ENCODE measurements at places on chromosomes 2 and 18.

DNA sequence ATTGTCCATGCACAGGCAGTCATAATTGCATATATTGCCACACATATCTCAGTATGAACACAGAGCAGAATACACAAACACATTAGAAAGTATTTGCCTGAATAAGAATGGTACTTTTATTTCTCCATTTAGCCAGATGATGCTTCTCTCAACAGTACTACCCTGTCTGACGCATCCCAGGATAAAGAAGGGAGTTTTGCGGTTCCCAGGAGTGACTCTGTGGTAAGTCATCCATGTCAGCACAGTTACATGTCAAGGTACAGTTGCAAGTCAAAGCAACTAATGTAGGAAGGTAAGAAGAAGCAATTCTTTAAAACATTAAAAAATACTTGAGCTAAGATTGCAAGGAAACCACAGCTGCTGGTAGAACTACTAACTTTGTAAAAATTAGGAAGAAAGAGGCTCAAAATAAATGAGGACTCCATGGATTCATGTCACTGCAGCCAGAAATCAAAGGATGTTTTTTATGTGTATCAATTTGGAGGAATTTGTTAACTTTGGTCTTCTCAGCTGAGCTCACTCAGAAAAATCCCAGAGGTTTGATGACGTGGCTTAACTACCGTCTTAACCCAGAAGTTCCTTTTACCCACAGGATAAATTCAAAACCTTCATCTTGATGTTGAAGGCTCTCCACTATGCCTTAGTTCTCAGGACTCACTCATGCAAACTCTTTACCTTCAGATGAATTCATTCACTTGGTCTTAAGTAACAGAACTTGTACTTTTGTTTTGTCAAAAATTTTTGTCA lies 130.3 kb downstream of the ARHGAP28 start:
- no peak for DNase-seq

DNA sequence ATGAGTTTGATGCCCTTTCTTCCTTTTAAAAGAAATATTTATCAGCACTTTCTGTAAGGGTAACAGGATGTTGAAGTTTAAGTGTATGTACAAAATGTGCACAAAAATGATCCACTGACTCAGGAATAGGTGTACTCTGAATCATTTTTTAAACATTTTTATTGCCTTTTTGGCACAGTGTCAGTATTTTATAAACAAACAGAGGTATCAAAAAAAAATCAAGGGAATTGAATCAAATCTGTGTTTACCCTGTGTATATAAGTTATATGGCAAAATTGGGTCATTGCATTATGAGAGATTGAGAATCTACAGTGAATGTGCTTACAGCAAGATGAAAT lies 513.9 kb upstream of the NETO1 start:
- no peak for DNase-seq

GRCh38 chr2:55958756-55959155 lies 35.2 kb upstream of the EFEMP1 start:
- no peak for DNase-seq

DNA sequence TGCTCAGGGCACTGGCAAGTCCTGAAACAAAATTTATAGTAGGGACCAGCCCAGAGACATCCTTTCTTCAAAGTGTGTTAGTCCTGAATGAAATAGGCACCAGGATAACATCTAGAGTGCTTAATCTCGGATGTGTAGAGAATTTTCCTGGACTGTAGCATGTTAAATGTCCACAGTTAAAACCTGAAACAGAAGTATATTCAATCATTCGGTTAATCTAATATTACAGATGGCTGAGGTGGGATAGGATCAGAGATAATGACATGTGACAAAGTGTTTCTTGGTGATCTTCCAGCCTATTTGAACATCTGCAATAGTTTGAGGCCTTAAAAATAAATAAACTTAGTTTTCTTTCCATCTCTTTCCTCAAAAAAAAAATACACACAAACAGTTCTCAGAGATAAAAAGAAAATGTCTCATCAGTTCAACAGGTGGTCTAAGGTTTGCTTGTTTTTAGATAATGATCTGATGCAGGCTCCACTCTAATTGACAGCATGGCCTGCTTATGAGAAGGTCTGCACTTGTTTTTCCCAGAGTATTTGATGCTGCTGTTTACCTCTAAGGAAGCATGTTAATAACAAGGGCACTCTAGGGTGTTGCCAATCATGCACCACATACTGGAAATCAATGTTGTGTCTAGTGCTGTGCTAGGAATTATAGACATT lies 25.9 kb downstream of the CNTNAP5 start:
- no peak for DNase-seq

GRCh38 chr2:101803945-101804696 lies 106.6 kb downstream of the MAP4K4 start:
- no peak for DNase-seq

DNA sequence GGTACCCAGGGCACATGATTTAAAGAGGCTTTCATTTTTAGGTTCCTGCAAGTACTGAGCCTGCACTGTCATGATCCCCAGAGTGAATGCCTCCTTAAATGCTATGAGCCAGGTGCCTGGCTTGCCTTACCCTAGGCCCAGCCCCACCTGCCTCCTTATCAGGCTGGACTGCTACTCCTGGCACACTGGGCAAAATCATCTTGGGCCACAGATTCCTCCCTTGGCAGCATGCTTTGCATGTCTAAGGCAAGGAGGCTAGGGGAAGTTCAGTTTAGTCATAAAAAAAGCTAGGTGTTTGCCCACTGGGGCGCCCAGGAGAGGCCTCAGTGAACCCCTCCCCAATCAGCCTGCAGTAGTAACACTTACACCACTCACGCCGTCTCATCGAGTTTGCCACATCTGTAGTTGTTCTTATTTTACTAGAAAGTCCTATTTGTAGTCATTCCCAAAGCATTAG lies 45.1 kb downstream of the LBH start:
- DNase-seq: no peak

GRCh38 chr18:693466-694187 lies 18.8 kb downstream of the ENOSF1 start:
- no peak for DNase-seq

GRCh38 chr2:141741652-141742051 lies 389.2 kb downstream of the LRP1B start:
- DNase-seq: no peak

DNA sequence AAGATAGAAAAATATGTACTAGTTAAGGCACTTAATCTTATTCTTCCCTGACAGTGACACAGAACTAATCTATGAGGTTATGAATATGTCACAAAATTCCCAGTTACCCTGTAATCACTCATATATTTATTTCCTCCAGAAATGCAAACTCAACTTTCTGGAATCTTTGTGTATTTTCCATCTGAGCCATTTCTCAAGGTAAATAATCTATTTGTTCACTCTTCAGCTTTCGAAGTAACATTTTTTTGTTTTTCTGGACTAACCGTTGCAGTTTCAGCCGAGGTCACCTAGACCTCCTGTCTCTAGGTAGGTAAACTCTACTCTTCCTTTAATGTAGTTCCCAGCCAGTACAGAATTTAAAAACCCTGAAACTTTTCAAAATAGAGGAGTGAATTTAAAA lies 250.9 kb downstream of the EXOC6B start:
- DNase-seq: no peak

DNA sequence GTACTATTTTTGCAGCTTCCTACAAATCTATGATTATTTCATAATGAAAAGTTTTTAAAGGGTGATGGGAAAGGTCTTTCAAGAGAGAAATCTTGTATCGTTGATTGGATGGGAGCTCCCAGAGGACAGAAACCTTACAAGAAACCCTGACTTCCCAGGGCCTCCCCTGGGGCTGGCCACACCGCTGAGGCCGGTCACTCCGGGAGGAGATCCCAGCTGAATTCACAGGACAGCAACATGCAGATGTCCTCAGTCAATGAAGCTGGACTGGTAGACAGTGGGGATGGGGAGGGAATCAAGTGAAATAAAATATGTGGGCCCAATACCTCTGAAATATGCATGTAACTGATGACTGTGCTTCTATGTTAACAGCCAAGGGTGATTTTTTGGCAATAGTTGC lies 135.6 kb downstream of the TFCP2L1 start:
- no peak for DNase-seq

- DNase-seq: no peak
These were observed 168.7 kb downstream of the SETBP1 start for GRCh38 chr18:44849361-44849760.

- no peak for DNase-seq
These were observed 68.3 kb downstream of the CRACDL start for GRCh38 chr2:98867539-98868309.

GRCh38 chr2:43106559-43107527 lies 119.6 kb downstream of the ZFP36L2 start:
- no peak for DNase-seq

DNA sequence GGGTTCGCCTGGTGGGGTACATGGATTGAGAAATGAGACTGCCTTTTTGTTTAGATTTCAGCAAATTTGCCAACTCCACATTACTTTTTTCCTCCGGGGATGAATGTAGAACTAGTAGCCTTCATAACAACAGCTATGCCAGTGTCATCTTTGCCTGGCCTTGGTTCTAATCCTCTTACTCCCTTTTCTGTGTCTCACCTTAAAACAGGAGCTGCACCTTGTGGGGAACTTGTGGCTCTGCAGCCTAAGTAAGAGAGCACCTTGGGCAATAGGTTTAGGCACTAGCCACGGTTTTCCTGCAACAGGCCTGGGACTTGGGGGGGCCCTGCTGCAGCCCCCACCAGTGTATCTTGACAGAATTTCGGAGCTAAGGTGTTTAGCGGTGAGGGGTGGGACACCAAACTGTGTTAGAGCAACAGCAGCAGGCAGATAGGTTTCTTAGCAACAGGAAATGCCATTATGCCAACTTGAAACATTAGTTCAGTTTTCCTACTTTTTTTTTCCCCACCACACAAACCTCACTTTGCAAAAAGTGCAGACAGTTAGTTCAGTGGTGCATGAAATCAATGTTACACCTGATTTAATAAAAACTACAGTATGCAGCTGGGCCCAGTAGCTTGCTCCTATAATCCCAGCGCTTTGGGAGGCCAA lies 173.7 kb downstream of the PRKCE start:
- no peak for DNase-seq

Measured in stimulated activated naive CD8-positive, alpha-beta T cell treated with anti-CD3 and anti-CD28 coated beads, Interleukin-15, amount 100 ng/mL, for 72 hours (primary cell).